GM13976 (cell line): ENCODE measurements at places on chromosomes 3 and 15.
A peak's percentile ranks its signal among the peaks of the same experiment; 100 is the strongest.

GRCh38 chr3:72130565-72130964 lies 345.6 kb upstream of the PROK2 start:
- no peak for DNase-seq

- DNase-seq: no peak
These were observed 190.8 kb downstream of the ADAMTSL3 start for GRCh38 chr15:83844742-83845141.

- no peak for DNase-seq
These were observed 6.3 kb downstream of the AEN start for GRCh38 chr15:88627463-88627862.

DNA sequence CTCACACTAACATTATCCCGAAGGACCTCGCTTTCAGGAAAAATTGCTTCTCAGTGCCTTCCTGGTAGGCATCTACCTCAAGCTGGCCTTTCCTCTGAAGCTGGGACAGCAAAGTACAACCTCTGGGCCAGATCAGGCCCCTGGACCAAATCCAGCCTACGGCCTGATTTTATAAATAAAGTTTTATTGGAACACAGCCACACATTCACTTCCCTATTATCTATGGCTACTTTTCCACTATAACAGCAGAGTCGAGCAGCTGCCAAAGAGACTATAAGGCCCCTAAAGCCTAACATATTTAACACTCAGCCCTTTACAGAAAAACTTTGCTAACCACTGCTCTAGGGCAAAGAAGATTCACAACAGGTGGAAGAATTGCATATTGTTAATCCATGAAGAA lies 554.3 kb downstream of the NTRK3 start:
- no peak for DNase-seq

DNA sequence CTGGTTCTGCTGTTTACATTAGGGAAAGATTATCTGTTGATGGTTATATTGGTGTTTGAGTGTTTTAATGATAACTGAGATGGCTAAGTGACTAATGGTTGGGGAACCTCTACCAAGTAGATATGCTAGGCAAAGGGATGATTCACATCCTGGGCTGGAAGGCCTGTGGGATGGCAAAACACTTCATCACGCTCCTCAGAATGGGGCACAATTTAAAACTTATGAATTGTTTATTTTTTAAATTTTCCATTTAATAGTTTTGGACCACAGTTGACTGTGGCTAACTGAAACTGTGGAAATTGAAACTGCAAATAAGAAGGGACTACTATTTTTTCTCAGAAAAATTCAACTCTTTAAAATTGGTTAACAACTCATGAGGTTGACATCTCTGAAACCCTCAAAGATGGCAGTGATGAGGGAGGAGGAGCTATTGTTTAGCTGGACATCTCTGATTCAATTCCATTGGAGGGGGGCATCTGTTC lies 100.5 kb upstream of the ZBED2 start:
- no peak for DNase-seq

DNA sequence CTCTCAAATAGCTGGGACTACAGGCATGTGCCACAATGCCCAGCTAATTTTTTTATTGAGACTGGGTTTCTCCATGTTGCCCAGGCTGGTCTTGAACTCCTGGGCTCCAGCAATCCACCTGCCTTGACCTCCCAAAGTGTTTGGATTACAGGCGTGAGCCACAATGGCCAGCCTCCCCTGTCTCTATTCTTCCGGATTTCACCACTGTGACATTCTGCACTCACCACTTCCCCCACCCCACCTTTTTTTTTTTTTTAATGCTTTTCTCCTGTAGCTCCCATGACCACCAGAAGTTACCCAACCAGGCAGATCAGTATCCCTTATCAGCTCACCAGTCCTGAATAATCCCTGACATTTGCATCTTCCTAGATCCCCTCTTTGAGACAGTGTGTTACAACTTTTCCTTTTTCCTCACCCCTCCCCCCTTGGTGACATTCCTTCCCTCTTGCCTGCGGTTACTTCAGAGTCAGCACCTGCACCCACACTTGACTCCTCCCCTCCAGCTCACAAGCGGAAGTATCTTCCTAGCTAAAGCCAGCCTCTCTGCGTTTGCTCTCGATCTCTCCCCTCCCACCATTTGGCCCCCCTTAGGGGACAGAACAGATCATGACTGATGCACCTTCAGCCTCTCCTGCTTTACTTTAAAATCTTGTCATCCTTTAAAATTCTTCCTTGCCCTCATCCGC lies 13.5 kb upstream of the ZNF592 start:
- peak; percentile 71 for DNase-seq

GRCh38 chr3:27677565-27677964 lies 44.6 kb downstream of the EOMES start:
- no peak for DNase-seq

DNA sequence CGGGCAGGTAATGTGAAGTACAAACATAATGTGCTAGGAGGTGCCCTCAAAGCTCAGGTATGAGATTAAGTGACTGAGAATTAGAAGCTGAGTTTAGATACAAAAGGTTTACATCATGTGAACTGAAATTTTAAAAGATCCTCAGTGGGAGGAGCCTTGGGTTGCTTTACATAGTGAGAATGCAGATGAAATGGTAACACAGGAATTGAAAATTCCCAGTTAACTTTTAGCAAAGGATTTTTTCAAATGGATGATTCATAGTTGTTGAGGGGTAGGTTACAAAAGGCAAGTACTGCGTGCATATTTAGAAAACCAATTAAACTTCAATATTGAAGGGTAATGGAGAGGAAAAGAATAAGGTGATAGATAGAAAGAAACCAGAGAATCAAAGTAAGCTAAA lies 157.3 kb downstream of the PLCH1 start:
- DNase-seq: no peak

DNA sequence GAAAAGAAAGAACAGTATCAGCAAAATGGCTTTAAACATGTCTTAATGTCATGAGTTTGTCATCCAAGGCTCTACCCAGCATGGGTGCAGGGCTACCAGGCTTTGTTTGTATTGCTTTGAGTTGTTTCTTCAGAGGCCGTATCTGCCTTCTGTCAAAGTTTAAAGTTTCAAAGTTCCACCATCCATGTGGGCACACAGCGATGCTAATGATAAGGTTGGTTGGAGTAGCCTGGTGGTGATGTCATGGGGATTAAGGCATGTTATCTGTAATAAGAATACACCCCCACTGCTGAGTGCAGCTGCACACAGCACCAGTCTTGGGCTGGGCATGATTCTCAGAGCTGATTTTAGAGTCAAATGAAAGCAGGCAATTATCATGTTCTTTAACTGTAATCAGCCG lies 72.0 kb upstream of the LRTM1 start:
- DNase-seq: no peak

- no peak for DNase-seq
These were observed 98.1 kb downstream of the XXYLT1 start for GRCh38 chr3:195172896-195173295.

DNA sequence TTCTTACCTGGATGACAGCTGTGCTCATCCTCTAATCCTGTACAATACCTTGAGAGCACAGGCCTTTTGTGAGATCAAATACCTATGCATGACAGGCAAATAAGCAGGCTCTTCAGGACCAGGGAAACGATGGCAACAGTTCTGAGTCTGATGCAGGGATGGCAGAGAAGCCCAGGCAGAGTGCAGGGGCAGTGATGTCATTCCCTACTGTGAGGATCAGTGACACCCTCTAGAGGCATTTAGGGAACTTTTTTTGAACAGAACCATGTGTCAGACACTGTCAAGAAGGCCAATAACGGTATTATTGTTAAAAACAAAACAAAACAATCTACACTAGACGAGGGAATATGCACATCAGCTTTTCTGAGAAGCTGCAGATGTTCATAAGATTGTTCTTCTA lies 314.8 kb upstream of the CTDSPL start:
- peak; percentile 51 for DNase-seq

DNA sequence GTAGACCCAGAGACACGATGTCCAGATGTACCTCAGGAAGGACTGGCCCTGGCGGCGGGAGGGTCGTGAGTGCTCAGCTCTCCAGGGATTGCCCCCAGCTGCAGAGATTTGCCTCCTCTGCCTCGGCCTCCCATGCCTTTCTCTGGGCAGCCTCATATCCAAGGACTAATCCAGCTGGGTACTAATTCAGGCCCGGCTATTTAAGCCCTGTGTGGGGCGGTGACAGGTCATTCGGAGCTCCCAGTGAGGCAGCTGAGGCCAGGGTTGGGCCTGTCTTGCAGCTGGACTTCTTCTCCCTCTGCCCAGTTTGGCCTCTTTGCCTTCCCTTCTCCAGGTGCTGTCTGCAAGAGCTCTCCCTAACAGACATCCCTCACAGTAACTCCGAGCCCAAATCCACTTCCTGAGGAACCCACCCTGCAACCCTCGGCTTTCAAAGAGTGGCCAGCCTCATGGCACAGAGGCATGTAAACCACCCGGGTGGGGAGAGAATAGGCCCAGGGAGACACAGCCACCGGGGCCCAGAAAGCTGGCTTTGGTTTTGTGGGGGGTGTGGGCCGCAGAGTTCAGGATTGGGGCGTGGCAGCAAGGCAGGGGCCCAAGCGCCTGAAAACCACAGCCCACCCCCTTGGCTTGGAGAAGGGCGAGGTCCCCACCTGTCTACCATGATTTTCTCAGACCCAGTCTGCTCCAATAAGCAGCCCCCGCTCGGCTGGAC lies 85.8 kb downstream of the PPCDC start:
- DNase-seq: no peak

DNA sequence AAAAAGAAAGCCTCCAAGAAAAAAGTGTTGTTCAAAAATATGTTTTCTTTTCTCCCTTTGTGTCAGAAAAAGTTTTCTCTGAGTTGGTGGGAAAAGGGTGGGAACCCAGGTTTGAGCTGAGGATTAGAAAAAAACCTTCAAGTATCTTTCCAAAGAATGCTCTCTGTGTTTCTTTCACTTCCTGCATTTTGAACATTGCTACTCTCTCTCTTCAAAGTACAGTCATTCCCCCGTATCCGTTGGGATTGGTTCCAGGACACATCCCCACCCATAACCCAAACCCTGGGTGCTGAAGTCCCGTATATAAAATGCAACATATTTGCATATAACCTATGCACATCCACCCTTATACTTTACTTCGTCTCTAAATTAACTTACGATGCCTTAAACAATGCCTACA lies 139.6 kb downstream of the TMCO5A start:
- no peak for DNase-seq

DNA sequence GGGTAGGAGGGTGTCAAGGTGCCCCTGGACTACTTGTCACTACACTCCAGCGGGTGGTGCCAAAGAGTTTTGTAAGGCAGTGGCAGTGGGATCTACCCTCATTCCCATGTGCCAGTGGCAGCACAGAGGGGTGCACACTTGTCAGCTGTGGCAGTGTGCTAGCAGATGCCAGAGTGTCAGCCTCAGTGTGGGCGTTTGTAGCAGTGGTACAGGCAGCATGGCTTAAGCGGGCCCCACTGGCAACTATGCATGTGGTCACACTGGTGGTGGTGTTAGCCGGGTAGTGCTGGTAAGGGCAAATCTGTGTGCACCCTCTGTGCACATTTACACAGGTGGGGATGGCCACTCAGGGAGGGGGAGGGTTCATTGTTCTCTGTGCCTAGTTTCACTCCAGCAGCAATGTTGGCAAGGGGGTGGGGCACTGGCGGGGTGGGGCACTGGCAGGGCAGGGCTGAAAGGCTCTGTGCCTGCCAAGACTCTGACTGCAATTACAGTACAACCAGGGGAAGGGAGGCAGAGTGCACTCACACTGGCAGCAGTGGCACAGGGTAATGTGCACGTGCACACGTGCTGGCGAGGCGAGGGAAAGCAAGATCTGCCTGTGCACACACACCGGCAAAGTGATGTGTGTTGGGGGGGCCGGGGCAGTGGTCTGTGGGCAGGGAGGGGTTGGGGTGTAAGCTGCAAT lies 31.8 kb downstream of the MYO9A start:
- DNase-seq: no peak

GRCh38 chr3:73513260-73513659 lies 111.5 kb downstream of the PDZRN3 start:
- DNase-seq: no peak

DNA sequence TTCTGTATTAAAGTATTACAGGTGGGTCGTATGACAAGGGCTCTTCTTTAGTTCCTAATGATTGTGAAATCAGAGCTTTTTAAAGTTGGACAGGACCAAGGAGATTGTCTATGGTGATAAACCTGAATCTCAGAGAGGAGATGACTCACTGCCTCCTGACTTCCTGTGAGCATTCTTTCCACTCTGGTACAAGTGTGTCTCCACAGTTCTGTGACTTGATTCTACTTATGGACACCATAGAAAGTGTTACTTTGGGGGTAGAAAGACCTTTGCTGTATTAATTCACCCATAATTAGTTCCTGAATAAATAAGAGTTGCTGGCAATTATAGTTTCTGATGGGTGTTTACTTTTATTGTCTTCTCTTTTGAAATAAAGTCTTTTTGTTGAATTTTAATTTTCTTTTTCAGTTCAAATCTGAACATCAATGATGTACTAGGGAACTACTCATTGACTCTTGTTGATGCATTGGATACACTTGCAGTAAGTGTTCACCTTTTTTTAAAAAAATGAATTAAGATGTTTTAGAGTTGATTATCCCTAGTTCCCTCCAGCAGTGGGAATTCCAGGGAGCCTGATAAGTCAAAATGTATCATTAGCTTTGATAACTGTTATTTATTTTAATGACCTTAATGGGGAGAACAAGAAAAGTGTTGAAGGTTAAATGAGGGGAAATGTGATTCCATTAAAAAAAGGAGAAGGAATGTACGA lies 7.4 kb downstream of the EDEM1 start:
- peak; percentile 40 for DNase-seq

DNA sequence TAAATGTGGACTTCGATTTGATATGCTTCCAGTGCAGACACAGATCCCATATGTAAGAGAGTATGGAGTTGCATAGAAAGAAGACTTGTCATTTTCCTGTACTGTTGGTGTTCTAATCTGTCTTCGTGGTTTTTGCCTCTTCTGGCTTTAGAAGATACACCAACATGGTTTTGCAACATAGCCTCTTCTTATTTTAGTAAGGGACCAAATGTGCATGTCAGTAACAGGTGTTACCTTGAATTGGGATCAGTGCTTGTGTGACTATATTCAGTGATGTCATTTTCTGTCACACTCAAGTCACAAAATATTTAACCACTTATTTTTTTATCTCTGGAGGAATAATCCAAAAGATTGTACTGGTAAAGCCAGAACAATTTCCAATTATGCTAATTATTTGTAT lies 140.4 kb downstream of the SNRPN start:
- DNase-seq: no peak

GRCh38 chr3:124601190-124601589 lies 129.1 kb upstream of the UMPS start:
- DNase-seq: no peak
